ENCODE measurements at places on chromosomes 4 and X.
A peak's percentile ranks its signal among the peaks of the same experiment; 100 is the strongest.

GRCh38 chrX:8879750-8880149 lies 78.6 kb upstream of the FAM9A start:
- DNase-seq, result peak; percentile 32

GRCh38 chr4:176277162-176277904 lies 8.3 kb upstream of the ASB5 start:
- DNase-seq, result peak; percentile 65

DNA sequence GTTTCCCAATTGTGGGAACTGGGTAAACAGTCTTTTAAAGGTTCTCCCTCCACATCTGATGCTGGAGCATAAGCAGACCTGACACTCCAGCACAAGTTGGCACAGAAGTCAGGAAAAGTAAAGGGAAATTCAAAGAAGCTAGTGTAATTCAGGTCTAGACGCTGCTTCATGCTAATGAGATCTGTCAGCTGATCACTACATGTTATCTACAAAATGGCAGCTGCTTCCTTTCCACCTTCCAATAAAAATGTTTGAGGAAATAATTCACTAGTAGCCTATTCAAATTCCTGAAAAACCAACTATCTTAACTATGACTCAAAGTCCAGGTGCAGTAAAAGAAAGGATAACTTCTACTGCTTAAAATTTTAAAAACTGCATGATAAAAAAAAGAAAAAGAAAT lies 29.3 kb downstream of the DCAF8L2 start:
- DNase-seq, result no peak

DNA sequence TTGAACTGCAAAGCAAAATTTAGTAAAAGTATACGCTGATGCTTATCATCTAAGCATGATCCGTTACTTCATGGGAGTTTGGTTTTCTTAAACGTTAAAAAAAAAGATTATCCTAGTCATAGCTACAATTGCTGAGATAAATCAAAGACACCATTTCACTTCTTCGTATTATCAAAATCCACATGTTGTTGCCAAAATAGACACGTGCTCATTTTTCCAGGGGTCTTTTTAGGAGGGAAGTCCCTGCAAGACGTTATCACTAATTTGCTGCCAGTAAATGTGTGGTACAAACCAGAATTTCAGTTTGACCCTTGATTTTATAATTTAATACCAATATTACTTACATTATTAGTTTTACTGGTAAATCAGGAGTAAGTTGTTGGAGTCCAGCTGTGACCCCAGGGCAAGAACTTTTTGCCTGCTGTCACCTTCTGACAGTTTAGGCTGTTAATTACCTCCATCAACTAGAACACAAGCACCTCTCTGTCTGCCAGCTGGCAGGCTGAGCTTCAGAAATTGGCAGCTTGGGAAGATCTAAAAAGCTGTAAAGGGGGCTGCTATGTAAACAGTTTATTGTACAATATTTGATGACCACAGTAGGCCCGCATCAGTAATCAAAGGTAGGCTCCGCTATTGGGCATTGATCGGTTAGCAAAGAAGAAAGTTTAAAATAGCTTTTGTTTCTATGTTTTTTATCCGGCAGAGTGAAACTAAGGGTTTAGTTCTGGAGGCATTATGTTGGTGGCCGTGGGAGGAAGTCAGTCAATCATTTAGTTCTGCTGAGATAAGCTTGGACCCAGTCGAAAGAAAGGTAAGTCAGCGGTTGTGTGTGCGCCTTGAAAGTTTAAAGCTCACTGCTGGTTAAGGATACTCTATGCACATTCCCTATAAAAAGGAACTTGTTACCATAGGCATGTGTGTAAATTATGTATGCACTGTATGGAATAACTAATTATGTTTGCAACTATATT lies 196.4 kb downstream of the FBXO8 start:
- DNase-seq, result no peak

DNA sequence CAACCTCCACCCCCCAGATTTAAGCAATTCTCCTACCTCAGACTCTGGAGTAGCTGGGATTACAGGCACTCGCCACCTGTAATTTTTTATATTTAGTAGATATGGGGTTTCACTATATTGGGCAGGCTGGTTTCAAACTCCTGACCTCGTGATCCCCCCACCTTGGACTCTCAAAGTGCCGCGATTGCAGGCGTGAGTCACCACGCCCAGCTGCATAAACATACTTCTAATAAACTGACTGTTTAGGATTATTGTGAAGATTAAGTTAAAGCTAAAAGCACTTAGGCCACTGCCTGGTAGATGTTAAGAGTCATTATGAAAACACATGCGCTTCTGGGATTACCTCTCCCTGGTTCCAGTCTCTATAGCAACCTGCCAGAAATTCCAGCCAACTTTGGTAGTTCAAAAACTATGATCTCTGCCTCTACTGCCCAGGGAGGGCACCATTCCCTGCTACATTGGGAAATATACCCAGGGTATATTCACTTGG lies 30.2 kb upstream of the GRIA3 start:
- DNase-seq, result no peak

GRCh38 chrX:21658746-21659145 lies 616 bp upstream of the KLHL34 start:
- no peak for DNase-seq

DNA sequence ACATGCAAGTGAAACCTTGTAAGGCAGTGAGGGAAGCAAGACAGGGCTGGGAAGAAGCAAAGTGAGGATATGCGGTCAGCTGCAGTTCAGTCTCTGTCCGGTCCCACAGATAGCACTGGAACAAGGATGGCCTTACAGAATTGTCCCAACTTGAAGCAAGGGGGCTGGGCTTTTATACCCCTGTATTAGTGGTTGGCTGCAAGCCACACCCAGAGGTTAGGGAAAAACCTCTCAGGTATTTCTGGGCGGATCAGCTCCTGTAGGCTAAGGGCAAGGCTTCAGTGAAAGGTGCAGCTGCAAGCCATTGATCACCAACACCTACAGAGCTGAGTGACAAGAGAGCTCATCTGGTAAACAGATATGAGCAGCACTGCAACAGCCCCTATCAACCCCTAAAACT lies 89.0 kb downstream of the KDR start:
- DNase-seq, result no peak

DNA sequence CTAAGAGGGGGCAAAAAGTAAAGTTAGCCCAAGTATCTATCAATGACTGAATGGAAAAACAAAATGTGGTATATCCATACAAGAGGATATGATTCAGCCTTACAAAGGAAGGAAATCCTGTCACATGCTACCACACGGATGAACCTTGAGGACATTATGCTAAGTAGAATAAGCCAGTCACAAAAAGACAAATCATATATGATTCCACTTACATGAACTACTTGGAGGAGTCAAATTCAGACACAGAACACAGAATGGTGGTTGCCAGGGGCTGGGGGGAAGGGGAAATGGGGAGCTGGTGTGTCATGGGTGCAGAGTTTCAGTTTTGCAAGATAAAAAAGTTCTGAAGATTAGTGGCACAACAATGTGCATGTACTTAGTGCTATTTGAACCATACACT lies 101.8 kb downstream of the SH3KBP1 start:
- DNase-seq, result no peak

DNA sequence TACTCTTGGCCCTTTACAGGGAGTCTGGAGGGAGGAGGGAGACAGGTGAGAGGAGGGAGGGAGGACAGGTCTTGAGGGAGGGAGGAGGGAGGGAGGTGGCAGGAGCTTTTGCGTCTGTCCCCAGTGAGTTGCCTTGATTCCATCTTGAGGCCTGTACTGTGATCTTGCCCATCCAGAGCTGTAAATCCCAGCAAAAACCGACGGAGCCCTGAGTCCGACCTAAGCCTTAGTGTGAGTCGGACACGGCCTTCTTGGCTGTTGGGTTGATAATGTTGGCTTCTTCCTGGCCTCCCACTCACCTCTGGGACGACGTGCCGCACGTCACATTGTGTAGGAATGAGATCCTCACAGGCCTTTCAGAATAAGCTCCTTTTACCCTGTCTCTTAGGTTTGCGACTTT lies 72.5 kb downstream of the RGS12 start:
- no peak for DNase-seq

- no peak for DNase-seq
Observed at GRCh38 chr4:100289946-100290345, 99.7 kb upstream of the DDIT4L start.

- DNase-seq, result peak; percentile 89
Observed at GRCh38 chr4:25180524-25181131, 20.4 kb upstream of the SEPSECS start.

DNA sequence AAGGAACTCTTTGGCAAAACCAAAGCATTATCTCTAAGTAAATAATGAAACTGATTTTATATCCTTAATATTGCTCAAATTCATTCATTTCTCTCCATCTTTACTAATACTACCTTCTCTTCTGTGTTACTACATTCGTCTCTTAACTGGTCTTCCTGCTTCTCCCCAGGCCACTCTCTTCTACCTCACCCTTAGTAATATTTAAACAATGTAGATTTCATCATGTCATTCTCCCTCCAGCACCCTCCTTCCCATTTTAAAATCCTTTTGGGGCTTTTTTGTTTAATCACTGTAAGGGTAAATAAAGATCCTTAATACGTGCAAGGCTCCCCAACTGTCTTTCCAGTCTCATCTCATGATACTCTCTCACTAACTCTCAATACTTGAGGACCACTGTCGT lies 19.4 kb downstream of the FHIP1A start:
- DNase-seq, result no peak

GRCh38 chrX:119667111-119667878 lies 25.7 kb downstream of the SEPTIN6 start:
- DNase-seq, result no peak

DNA sequence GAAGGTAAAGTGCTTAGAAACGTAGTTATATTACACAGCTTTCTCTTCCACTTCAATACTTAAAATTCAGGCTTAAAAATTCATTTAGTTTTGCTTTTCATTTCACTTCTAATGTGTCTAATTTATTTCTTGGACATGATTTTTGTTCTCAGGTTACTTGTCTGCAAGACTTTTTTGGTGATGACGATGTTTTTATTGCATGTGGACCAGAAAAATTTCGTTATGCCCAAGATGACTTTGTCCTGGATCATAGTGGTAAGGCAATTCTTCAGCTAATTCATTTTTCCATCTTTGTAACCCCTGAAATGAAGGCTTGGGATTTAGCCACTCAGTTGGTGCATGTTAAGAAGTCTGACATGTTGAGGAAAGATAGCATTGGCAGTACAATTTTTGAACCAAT lies 114.7 kb downstream of the DCLK2 start:
- DNase-seq, result no peak

- no peak for DNase-seq
Observed at GRCh38 chr4:2835978-2836377, 7.7 kb upstream of the ADD1 start.

GRCh38 chr4:168731706-168732414 lies 235.0 kb downstream of the PALLD start:
- peak; percentile 11 for DNase-seq

GRCh38 chrX:109928596-109929335 lies 74.1 kb upstream of the TMEM164 start:
- DNase-seq, result no peak

GRCh38 chrX:155086202-155086840 lies 15.0 kb downstream of the BRCC3 start:
- peak; percentile 52 for DNase-seq

- DNase-seq, result no peak
Observed at GRCh38 chr4:127211650-127212560, 420.9 kb upstream of the INTU start.

GRCh38 chr4:82388405-82388804 lies 14.6 kb upstream of the HNRNPD start:
- DNase-seq, result no peak

DNA sequence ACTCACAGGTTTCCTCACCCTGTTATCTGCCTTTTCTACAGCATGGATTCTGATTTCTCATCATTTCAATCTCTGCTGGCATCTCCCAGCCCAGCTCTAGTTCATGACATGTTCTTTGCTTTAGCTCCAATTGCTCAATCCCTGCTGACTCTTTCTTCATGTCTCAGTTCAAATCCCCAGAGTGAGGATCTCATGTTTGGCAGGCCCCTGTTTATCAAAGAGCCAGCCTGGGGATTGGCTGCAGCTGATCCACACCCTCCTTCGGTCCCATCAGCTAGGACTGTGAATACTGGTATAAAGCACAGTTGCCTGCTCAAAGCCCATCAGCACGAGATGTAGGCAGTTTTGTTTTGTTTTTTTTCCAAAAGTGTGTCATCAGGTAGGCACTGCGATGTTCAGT lies 14.4 kb upstream of the CC2D2A start:
- DNase-seq, result no peak

- DNase-seq, result no peak
Observed at GRCh38 chr4:47519239-47519883, 34.3 kb downstream of the ATP10D start.

GRCh38 chr4:159735281-159736207 lies 632.7 kb downstream of the RAPGEF2 start:
- no peak for DNase-seq

GRCh38 chr4:93732509-93732908 lies 96.0 kb upstream of the ATOH1 start:
- DNase-seq, result no peak

GRCh38 chr4:138234248-138234647 lies 7.9 kb downstream of the SLC7A11 start:
- no peak for DNase-seq

- DNase-seq, result no peak
Observed at GRCh38 chr4:127327491-127327890, 305.3 kb upstream of the INTU start.

DNA sequence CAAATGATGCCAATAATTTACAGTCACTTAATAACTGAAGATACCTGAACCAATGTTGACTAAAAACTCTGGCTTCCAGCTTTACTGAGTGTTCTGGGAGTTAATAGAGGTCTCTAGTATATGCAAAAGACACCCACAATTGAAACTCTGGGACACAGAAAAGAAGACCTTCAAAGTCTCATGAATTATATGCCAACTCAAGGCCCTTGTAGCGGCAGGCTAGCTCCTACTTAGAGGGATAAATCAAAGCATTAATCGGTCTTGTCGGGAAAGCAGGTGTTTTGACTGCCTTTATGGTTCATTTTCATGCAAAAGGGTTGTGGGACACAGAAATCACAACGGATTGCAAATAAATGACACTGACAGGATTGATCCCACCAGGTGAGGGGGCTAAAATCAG lies 55.9 kb downstream of the PCDH18 start:
- DNase-seq, result no peak

DNA sequence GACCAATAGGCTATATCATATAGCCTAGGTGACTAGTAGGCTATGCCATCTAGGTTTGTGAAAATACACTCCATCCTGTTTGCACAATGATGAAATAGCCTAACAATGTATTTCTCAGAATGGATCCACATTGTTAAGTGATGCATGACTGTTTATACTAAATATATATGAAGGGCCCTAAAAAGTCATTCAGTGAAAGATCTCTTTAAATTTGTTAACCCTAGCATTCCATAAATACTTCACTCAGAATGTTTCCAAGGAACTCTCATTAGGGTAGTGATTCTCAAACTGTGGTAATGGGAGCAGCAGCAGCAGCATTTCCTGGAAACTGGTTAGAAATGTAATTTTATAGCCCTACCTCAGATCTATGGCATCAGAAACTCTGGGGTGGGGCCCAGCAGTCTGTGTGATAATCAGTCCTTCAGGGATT lies 74.9 kb downstream of the PRRG1 start:
- no peak for DNase-seq

- DNase-seq, result no peak
Observed at GRCh38 chr4:8754634-8755589, 116.7 kb downstream of the HMX1 start.

GRCh38 chr4:137608085-137608484 lies 75.8 kb upstream of the PCDH18 start:
- DNase-seq, result no peak
